ENCODE measurements at places on chromosomes 16 and 17.
A peak's percentile ranks its signal among the peaks of the same experiment; 100 is the strongest.

DNA sequence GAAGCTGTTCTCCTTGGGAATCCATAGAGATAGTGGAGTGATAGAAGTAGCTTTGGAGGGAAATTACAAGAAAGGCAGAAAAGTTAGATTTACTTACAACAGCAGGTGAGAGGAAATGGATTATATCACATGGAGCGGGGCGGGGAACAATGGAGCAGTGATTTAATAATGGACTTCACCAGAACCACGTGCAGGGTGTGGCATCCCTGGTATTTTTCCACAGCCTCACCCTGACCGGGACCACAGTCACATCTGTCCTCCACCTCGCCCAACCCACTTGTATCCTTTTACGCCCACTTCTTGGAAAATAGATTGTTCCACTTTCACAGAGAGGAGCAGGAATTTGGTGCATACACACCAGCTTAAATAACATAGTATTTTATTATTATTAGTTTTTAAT, 15.9 kb upstream of the CYB5B start:
- DNase-seq, result no peak

DNA sequence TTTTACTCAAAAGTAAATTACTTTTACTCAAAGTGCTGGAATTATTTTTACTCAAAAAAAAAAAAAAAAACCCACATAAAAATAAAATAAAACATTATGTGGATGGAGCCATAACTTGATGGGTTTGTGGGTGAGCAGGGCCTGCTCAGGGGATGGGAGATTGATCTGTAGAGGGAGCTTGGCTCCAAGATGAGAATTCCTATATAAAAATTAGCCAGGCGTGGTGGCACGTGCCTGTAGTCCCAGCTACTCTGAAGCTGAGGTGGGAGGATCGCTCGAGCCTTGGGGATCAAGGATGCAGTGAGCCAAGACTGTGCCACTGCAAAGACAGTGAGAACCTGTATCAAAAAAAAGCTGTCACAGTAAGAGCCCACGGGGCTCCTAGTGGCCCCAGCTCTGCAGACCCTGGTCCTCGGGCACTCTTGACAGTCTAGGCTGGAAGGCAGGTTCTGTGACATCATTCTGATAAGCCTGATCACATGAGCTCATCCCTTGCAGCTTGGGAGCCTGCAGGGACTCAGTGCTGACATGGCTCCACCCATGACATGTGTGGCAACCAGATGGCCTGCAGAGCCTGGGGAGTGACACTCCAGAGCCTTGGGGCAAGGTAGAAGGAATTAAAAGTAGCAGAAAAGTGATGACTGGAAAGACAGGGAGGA, 42.5 kb downstream of the ST3GAL2 start:
- no peak for DNase-seq

DNA sequence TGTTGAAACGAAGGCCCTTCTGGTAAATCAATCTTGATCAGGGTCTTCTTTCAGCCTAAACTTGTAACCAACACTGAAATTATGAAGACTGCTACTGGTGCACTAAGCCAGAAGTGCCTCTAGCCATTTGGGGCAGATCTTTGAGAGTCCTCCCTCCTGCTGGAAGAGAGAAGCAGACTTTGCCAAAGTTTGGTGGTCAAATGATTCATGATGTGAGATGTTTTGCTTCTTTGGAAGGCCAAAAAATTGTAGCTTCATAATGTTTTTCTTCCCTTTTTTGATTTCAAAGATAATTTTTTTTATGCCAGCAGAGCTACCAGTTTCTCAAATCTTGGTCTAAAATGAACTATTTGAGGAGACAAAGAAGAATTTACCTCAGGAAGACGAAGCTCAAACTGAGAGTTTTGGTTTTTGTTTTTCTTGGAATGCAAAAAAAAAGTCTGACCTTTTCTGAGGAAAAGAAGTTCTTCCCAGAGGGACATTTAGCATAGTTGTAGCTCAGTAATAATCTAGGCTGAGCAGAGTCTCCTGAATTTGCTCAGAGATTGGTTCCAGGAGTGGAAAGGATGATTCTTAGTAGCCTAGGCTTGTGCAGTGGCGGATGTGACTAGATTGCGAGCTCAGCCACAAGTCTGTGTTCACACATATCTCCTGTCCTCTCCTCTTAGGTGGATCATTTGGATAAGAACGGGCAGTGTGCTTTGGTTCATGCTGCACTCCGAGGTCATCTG, 50.9 kb downstream of the CYB561 start:
- no peak for DNase-seq

DNA sequence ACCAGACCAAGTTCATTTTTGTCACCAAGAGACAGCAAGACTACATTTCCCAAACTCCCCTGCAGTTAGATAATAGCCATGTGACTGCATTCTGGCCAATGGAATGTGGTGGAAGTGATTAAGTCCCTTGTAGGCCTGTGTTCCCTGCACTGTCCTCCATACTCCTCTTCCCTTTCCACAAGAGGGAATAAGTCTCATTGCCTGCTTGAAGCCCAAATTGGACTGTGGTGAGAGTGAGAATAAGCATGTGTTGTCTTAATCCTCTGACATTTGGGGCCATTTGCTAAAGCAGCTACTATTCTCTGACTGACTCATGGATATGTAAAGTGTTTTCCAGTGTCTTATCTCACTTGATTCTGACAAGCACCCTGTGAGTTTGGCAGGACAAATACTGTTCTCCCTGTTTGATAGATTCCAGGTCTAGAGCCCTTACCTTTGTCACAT, 20.7 kb downstream of the PIK3R6 start:
- no peak for DNase-seq

- DNase-seq, result no peak
These were observed 6.1 kb upstream of the ALDH3A2 start for GRCh38 chr17:19642373-19642893.

GRCh38 chr16:72092832-72093447, 480 bp downstream of the TXNL4B start:
- DNase-seq, result peak; percentile 17

DNA sequence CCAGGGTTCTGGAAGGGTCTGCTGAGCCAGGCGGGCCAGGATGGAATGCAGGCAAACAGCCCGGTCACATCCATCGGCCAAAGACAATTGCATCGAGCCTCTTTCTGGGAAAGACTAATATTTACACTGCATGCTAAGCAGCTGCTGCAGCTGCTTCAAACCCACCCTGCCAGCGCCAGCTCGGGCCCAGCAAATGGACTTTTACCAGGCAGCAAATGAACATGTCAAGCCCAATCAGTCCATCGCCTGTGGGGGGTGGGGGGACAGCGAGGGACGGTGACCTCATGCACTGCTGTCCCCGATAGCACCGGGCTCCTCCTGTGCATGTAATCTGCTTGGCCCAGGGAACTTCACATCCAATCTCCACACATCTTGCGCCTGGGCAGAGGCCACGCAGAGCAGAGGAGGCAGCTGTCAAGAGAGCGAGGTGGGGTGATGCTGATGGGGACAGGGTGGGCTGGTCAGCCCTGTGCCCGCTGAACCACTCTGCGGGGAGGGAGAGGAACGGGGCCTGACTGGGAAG, 39.4 kb upstream of the CDH5 start:
- no peak for DNase-seq

GRCh38 chr16:57728336-57729181, 7.0 kb upstream of the KATNB1 start:
- no peak for DNase-seq
